Omental fat pad (tissue), 4 donors: ENCODE measurements at places on chromosomes 7 and 10. TPM values are rescaled to one million over a fixed set of nuclear protein-coding genes. Genes with fewer than 3 reads are reported as not detected.

DNA sequence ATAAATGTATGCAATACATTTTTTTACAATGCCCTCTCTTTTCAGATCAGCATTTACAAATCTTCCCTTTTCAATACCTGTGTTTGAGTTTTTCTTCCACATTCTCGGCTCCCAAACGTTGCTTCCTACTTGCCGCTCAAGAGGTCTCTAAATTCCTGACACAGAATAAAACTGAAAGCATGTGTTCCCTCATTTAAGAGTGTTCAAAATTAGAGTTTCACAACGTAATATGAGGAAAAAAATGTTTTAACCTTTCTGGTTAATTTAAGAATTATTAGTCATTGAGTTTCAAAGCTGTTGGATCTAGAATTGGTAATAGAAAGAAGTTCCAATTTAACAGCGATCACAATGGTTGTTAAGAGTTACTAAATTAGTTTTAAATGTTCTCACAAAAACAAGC is 100.4 kb downstream of the ARID5B start:
- DNase-seq = no peak

The MALSU1 gene
- total RNA-seq = 43.1 TPM

The GPR22 gene
- total RNA-seq = not detected

The PHTF2 gene
- total RNA-seq = 17.3 TPM

GRCh38 chr10:93567277-93568104 is 1.0 kb downstream of the FFAR4 start:
- no peak for DNase-seq

DNA sequence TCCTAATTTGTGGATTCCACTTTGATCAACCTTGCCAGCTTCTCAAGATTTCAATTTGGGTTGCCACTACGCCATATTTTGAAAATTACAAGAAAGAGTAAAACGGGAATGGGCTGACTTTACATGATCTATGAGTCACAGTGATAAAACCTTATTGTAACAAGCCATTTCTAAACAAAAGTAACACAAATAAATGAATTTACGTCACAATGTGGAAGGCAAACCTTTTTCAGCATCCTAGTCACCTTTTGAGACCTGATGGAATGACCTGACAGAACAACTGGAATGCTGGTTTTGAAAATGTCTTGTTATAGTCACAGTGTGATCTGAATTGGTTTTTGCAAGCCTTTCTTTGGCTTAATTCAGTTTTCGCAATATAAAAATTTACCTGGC is 85.9 kb downstream of the CDK6 start:
- no peak for DNase-seq

DNA sequence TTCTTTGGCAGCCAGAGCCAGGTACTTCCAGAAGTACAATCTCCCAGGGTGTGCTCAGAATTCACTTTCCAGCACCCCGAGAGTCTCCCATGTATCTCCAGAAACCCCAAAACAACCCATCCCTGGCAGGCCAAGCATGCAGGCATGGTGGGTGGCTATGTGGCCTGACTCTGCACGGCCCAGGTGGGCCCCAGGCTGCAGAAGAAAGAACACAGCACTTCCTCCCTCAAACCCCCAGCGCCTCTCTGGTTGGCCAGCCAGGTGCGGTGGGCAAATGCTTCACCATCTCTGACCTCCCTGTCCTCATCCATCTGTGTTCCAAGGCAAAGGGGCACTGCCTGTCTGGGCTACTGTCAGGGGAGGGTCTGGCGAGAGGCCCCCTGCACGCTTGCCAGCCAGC is 100.3 kb downstream of the MKI67 start:
- DNase-seq = no peak

GRCh38 chr7:102117743-102118142 is 168.9 kb upstream of the SH2B2 start:
- DNase-seq = no peak

DNA sequence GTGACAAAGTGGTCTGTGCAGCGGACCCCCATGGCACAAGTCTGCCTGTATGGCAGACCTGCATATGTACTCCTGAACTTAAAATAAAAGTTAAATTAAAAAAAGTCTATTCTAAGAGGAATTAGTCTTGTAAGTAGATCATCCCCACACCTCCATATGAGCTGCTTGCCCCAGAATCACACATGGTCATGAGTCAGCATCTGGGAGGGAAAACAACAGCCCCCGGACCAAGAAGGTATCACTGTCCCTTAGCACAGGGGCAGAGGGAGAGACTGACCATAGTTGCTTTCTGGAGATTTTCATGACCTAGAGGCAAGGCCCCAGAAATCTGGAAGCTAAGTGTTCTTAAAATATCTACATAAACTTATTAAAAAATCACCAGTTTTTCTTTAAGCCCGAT is 86.6 kb upstream of the PDK4 start:
- DNase-seq = no peak

The LIPK gene
- not detected for total RNA-seq

DNA sequence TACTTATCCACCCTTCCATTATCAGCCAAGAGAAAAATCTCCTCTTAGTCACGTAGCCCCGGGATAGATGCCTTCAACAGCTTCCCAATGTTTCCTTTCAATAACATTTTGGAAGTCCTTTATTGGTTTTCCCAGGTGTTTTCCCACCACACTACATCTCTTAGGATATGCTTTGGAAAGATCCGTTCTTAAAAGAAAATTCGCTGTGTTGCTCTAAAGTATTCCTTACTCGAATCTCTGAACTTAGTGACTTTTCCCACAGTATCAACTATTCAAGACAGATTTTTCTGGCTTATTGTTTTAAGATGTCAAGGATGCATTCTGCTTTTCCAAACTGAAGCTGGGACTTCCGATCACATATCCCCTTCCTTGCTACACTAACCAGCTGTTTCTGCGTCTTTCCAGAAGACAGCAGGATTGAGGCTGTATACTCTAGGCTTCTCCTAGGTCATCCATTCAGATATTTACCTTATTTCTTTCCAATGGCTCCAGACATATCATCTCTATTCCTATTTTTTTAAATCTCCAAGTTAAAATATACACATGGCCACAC is 36.5 kb upstream of the SVIL start:
- no peak for DNase-seq

DNA sequence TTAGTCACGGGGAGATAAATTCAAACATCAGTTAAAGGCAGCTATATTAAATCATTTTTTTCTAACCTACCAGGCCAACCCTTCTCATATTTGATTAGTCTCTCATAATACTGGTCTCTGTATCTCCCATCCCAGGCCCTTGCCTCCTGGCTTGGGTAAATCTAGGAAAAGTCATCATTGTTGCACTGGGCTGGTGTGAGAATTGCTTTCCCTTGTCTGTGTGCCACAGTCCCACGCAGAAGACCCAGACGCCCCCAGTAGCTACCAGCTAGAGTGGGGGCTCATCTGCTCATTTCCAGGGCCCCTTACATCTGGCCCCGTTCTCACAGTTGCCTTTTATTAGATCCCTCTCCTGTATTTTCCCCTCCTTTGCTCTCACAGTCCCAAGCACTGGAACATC is 67.6 kb upstream of the VIPR2 start:
- no peak for DNase-seq

The FEZF1 gene
- total RNA-seq = not detected

- no peak for DNase-seq
Observed at GRCh38 chr7:112182749-112183148, 23.4 kb downstream of the DOCK4 start.

GRCh38 chr10:124197371-124198124 is 104.2 kb upstream of the CHST15 start:
- DNase-seq = no peak

DNA sequence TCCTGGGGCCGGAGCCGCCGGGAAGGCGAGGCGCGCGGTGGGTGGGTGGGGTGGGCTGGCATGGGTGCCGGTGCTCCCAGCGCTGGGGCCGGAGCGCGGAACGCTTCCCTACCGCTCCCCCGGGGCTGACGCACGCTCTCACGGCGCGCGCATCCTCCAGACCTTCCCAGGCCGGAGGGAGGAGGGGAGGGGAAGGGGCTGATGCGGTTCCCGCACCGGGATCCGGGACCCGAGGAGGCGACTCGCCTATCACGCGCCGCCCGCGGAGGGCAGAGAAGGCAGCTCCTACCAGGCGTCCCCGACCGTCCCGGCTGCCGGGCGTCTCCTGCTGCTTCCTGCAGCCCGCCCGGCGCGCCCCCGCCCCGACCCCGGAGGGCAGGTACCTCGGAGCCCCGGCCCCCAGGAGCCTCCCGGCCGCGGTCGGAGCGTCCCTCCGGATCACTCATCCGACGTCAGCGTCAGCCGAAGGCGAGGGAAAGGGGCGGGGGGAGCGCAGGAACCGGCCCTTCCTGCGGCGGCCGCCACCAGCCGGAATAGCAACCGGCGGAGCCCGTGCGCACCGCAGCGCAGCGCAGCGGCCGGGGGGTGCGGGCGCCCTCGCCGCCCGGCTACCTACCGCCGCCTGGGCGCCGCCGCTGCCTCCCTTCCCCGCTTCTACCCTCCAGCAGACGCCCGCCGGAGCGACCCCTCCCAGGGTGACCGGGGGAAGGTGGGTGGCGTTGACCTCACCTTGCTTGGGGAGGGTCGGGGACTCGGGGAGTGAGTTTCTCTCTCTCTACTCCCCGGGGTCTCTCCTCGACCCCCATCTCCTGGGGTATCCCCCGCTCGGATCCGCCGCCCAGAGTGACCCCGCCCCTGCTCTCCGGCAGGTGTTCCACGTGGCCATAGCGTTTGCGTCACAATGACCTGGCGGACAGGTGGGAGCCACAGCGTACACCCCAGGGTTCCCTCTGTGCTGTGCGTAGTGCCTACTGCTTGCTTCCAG is at the start of gene ICA1:
Gene ICA1, minus strand, starts transcription at position 457 of the 985 bp plus-strand sequence. CDS start 26,241 bp downstream, outside the sequence.
- no peak for DNase-seq

- no peak for DNase-seq
Observed at GRCh38 chr10:16195178-16195769, 241.5 kb upstream of the PTER start.

DNA sequence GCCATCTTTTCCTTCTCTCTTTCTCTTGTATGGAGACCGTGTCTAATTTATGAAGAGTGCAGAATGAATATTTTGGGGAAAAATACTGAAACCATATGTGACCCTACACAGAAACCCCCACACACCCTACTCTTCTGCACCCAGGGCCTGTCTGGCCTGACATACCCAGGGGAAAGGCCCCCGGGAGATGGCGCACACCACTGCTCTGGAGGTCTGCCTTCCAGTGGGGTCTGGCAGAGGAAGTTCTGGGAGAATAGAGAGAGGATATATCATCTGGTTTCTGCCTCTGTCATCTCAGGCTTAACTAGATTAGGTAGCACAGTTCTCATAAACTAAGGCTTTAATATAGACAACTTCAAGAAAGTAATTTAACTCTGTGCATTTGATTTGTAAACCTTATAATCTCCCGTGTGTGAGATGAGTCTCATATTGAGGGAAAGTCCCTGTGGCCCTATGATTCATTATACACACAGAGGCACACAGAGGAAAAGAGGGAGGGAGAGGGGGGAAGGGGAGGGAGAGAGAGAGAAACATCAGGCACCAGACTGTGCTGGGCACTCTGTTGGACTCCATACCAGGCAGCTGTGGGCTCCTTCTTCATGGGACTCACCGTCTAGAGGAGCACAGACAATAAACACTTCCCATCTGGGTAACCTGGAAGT is 123.3 kb downstream of the AOAH start:
- DNase-seq = no peak

The ARL4A gene
- total RNA-seq = 37.2 TPM

DNA sequence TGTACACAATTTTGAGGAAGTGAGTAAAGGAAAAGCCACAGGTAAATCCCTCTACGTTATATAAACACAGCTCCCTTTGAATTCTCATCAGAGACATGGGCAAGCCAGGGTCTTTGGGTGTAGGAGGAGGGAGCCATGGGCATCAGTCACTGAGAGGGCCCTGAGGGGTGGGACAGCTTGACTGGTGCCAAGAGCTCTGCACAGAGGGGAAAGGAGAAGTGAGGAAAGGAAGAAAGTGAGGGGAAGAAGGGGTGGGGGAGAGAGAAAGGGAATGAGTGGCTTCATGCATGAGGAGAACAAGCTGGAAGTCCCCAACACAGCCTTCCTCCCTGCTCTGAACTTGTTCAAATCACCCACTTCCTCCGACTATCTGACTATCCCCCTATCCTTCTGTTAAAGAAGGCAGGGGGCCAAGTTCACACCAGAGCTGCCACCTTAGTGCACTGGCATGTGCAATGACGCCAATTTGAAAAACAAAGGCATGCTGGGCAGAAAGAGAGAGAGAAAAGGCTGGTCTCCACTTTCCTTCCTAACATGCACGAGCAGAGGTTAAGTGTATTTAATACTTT is 16.4 kb upstream of the RNF148 start:
- DNase-seq = no peak

DNA sequence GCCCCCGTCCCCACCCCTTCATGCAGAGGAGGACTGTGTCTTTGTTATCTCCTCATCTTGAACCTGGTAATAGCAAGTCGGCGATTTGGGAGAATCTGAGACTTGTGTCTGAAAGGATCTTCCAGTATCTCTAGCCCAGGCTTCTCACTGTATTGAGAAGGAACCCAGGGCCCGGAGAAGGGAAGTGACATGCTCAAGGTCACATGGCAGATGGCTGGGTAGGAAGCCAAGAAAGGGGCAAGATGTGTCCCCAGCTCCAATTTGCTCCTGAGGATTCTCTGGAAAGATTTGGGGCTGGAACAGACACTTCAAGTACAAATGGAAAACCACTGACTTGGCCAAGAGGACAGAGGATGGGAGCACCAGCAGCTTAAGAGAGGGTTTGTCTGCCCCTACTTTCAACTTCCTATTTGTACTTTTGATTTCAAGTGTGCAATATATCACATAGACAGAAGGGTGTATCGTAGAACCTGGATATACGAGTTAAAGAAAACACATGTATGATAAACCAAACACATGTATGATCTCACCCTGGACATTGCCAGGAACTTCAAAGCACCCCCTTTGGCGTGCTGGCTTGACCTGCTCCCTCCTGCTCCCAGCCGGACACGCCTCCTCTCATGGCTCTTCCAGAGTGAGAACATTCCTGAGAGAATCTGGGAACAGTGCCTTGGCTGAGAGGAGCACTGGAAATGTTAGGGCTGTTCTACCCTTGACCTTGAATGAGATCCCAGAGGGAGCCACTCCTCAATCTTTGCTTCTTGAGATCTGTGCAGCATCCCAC is 79.7 kb downstream of the CDH23 start:
- DNase-seq = no peak

The BLNK gene
- total RNA-seq = 2.1 TPM

GRCh38 chr10:451021-451471 is 238.4 kb downstream of the DIP2C start:
- no peak for DNase-seq
